Occipital lobe (tissue), 3 donors: ENCODE measurements at places on chromosomes 11 and 22. TPM values are rescaled to one million over a fixed set of nuclear protein-coding genes. Genes with fewer than 3 reads are reported as not detected.

GRCh38 chr22:45702981-45703380 lies 31.3 kb downstream of the ATXN10 start:
- no peak for DNase-seq

DNA sequence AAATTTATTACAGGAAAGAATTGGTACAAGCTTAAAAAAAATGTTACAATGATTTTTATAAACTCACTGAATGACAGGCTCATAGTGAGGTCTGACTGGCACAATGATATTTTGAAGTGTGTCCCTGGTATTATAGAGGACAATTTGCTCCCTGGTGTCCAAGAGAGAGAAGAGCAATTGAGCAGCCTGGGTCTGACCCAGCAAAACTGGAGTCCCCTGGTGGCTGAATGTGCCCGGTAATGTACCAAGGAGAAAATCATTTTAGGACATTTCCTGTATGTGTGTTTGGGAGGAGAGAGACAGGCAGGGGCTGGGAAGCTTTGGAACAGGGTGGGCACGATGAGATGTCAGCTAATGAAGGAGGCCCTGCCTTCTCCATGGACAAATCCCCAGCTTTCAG lies 125.3 kb downstream of the APOL5 start:
- DNase-seq: no peak

- no peak for DNase-seq
Observed at GRCh38 chr11:126421271-126421671, 65.8 kb downstream of the ST3GAL4 start.

DNA sequence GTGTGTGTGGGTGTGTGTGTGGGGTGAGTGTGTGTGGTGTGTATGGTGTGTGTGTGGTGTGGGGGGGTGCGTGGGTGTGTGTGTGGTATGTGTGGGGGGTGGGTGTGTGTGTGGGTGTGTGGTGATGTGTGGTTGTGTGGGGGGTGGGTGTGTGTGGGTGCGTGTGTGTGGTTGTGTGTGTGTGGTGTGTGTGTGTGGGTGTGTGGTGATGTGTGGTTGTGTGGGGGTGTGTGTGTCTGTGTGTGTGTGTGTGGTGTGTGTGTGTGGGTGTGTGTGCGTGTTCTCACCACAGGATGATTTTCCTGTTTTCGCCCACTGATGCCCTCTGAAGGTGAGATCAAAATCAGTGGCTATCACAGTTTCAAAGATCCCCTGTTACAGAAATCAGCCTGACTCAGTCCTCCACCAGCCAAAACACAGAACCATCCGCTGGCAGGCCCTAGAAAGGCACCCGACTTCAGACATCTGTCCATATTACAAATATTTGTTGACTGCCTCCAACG lies 24.7 kb downstream of the CPT1A start:
- DNase-seq: no peak

GRCh38 chr11:100908746-100909145 lies 220.9 kb downstream of the PGR start:
- DNase-seq: no peak

GRCh38 chr11:45174168-45174835 lies 27.9 kb downstream of the PRDM11 start:
- DNase-seq: no peak

GRCh38 chr11:129383060-129383459 lies 7.4 kb downstream of the BARX2 start:
- no peak for DNase-seq

GRCh38 chr11:12031856-12032544 lies 23.6 kb upstream of the DKK3 start:
- no peak for DNase-seq

GRCh38 chr11:130451231-130452019 lies 3.0 kb downstream of the ADAMTS15 start:
- no peak for DNase-seq

DNA sequence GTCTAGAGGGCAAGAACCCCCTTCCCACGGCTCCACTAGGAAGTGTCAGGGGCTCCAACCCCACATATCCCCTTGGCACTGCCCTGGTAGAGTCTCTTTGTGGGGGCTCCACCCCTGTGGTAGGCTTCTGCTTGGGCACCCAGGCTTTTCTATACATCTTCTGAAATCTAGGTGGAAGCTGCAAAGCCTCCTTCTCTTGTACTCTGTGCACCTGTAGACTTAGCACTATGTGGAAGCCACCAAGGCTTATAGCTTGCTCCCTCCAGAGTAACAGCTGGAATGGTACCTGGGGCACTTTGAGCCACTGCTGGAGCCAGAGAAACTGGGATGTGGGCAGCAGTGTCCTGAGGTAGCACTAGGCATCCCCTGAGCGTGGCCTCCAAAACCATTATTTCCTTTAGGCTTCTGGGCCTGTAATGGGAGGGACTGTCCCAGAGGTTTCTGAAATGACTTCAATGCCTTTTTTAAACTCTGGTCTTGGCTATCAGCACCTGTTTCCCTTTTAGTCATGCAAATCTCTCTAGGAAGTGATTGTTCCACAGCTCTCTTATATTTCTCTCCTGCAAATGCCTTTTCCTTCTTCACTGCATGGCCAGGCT lies 68.4 kb downstream of the TRAF6 start:
- DNase-seq: no peak

GRCh38 chr11:416757-417621 lies 2.2 kb upstream of the SIGIRR start:
- DNase-seq: no peak

DNA sequence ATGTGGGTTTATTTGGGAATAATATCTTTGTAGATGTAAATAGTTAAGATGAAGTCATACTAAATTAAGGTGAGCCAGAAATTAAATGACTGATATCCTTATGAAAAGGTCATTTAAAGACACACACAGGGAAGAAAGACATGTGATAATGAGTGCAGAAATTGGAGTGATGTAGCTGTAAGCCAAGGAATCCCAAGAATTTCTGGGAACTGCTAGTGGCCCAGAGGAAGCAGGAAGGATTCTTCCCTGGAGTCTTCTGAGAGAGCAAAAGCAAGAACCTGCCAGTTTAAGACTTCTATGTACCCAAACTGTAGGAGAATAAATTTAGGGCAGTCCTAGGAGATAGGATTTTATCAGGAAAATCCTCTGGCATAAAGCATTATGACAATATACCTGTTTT lies 66.9 kb downstream of the LRRC4C start:
- no peak for DNase-seq

DNA sequence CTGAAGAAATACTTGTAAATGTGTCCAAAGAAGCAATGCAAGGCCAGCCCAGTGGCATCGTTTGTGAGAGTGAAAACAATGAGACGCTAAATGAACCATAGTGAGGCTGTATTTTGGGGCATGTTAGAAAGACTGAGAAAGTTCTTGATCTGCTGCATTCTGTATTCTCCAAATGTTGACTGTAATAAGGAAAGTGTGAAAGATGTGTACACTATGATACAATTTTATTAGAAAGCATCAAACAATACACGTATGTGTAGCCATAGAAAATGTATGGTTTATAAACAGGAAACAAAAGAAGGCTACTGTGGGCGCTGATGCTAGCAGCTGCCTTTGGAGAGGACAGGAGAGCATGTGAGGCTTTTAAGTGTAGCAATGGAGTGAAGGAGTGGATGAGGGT lies 233.5 kb upstream of the E2F8 start:
- DNase-seq: no peak

DNA sequence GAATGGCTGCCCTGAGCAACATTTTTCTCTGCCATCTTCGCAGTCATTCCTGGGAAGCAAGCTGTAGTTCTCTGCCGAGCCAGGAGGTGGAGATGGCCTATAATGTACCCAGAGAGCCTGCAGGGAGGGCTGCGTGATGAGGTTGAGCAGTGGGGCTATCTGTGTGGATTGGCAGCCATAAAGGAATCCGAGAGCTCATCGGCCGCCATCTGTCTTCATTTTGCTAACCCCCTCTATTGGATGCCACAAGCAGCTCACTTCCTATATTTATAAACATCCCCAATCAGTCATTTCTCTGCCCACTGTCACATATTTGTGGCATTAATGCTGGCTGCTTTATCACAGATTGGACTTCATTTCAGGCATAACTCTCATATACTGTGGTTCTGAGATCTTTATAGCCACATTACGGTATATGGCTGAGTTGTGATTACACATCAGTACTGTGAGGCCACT lies 209.5 kb downstream of the NTM start:
- no peak for DNase-seq

DNA sequence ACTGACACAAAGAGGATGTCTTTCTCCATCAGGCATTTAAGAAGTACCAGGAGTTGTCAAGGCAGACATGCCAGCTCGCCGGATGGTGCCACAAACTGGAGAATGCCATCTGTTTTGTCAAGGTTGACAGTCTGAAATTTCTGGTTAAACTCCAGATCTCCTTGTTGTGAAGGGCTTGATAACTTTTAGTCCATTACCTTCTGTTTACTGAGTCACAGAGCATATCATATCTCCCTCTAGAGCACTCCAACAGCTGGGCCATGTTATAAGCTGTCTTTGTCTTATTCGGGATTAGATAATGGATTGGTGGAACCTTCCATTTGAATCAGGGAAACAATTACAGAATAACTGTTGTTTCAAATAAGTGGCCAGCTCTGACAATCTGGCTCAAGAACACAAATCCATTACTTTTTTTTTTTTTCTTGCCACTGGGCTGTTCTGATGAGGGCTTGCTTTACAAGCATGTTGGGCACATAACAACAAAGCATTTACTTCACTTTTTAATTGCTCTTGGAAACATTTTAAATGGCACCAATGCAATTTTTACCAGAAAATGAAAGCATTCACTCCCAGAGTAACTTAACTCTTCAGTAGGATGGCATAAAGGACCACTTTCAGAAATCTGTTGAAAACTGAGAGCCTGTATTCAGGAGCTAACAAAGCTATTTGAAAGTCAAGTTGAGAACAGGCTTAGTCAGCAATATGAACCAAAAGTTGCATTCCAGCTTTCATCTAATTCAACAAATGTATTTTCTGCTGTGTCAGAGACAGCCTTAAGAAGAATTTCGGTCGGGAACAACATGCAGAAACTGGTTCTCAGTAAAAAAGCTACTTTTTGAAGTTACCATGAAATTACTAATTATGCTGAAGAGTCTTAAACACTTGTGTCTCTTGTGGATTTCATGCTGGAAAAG lies 227.6 kb upstream of the PITPNB start:
- no peak for DNase-seq

- no peak for DNase-seq
Observed at GRCh38 chr11:10818594-10818993, 9.9 kb upstream of the EIF4G2 start.

DNA sequence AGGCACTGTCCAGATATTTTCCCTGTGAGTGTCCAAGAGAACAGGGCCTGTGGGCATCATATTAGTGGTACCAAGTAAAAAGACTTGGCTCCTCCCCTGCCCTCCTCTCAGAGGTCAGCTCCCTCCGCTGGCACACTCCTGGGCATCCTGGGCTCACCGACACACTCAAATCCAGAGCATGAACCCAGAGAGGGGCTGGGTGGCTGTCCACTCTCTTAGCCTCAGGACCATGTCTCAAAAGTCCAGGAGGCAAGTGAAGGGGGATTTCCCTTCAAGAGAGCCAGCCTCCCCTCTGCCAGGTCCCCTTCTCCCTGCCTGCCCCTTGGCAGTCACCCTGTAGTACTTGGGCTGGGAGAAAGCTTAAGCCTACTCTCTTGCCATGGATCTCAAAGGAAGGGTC lies 10.3 kb downstream of the BCL9L start:
- no peak for DNase-seq

DNA sequence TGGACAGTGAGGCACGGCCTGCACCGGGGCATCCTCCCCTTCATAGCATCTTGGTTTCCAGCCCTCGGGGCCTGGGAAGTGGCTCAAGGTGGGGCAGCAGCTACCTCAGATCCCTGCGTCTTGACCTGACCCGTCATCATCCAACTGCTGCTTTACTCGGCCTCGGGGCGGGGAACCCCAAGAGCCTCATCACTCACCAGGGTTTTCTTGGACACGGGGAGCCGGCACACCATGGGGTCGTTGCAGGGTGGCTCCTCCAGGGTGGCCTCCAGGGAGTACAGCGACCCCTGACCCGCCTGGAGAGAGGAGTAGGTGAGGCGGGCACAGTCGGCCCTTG lies 651 bp downstream of the CTSF start:
- DNase-seq: no peak

GRCh38 chr11:122030286-122030685 lies 85.7 kb downstream of the BLID start:
- no peak for DNase-seq

The LARGE2 gene
- total RNA-seq: 0.16 TPM

The SRPRA gene
- total RNA-seq: 10.5 TPM

The TMEM121B gene
- 10.0 TPM for total RNA-seq

The MUC6 gene
- total RNA-seq: not detected

The OR52L1 gene
- total RNA-seq: not detected

The ARAP1 gene
- total RNA-seq: 19.3 TPM

The BDNF gene
- 0.78 TPM for total RNA-seq
